CD4-positive, alpha-beta memory T cell (primary cell): ENCODE measurements at places on chromosomes 2 and 18.
A peak's percentile ranks its signal among the peaks of the same experiment; 100 is the strongest.

GRCh38 chr2:188333751-188334524 is 42.3 kb downstream of the GULP1 start:
- no peak overlapping the region for H3K4me3 ChIP-seq
- H3K4me1 ChIP-seq, result no peaks in the 10 kb centered on the region
- no peak overlapping the region for H3K27ac ChIP-seq
- no peak for DNase-seq
- H3K36me3 ChIP-seq, result no peaks in the 10 kb centered on the region

DNA sequence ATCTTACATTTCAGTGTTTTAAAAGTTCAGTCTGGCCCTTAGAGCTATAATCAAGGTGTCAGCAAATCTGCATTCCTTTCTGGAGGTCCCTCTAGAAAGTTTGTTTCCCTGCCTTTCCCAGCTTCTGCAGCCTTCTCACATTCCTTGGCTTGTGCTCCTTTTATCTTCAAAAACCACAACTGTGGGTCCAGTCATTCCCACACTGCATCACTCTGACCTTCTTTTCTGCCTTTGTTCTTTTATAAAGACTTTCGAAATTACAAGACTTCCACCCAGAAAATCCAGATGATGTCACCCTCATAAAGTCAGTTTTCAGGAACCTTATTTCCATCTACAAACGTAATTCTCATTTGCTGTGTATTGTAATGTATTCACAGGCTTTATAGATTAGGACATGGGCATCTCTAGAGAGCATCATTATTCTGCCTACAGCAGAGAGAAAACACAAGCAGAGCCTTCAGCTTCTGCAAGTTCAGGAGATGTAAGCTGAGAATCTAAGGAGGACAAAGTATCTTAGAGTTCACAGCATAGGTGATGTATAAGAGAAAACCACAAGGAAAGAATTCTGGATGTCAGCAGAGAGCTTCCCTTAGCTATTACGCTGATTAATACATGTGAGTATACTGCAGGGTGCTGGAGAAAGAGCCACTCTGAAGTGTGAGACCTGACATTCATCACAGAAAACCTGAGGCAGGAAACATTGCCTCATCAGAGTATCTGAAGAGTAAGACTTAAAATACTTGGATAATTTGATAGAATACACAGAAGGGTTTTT is 1100.2 kb downstream of the CBLN2 start:
- H3K4me1 ChIP-seq, result no peaks in the 10 kb centered on the region
- no peak overlapping the region for H3K4me3 ChIP-seq

- H3K27ac ChIP-seq, result no peak overlapping the region
- peaks cover 10% of the 10 kb centered on the region for H3K4me1 ChIP-seq
- no peaks in the 10 kb centered on the region for H3K27me3 ChIP-seq
- no peaks in the 10 kb centered on the region for H3K36me3 ChIP-seq
- DNase-seq, result no peak
Observed at GRCh38 chr2:54708584-54709335, 14.7 kb upstream of the EML6 start.

DNA sequence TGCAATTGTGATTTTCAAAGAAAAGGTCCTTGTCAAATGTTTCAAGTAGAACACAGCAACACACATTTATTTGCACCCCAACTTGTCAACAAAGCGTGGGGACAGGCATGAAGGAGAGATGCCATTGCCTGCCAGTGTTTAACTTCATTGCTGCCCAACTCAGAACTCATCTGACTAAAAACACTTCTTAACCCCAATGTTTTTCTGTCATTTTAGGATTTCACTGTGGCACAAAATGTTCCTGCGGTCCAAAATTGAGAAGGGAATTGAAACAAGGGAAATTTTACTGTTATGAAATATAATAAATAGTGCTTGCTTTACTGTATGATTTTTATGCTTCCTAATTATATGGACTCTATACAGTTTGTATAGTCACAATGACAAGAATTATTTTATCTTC is 45.7 kb downstream of the PMAIP1 start:
- no peak overlapping the region for H3K4me3 ChIP-seq
- H3K27me3 ChIP-seq, result no peaks in the 10 kb centered on the region
- no peaks in the 10 kb centered on the region for H3K4me1 ChIP-seq
- no peak overlapping the region for H3K27ac ChIP-seq
- no peak for DNase-seq
- no peaks in the 10 kb centered on the region for H3K36me3 ChIP-seq

- H3K4me1 ChIP-seq, result peaks cover 45% of the 10 kb centered on the region
- no peaks in the 10 kb centered on the region for H3K36me3 ChIP-seq
- H3K4me3 ChIP-seq, result no peak overlapping the region
- H3K27ac ChIP-seq, result peak overlapping the region; percentile 50
Observed at GRCh38 chr2:197838579-197838978, 34.2 kb downstream of the PLCL1 start.

DNA sequence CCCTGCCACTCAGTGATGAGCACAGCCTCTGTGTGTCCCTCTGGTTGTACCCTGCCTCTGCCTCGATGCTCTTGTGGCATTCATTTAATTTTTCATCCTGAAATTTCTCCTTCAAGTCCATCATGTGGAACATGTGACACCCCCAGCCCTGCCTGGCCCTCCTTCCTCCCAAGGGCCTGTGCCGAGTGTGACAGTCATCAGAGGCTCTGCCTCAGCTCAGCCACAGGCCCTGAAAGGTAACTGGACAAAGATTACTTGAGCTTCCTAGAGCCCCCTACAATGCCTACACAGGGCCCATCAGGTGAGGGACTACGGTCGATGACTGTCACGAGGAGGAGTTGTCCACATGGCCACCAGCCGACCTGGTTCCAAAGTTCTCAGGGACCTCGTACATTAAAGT is 75.1 kb downstream of the C1QL2 start:
- H3K27me3 ChIP-seq, result no peaks in the 10 kb centered on the region
- no peak for DNase-seq
- H3K4me1 ChIP-seq, result no peaks in the 10 kb centered on the region
- no peak overlapping the region for H3K4me3 ChIP-seq
- H3K36me3 ChIP-seq, result no peaks in the 10 kb centered on the region

DNA sequence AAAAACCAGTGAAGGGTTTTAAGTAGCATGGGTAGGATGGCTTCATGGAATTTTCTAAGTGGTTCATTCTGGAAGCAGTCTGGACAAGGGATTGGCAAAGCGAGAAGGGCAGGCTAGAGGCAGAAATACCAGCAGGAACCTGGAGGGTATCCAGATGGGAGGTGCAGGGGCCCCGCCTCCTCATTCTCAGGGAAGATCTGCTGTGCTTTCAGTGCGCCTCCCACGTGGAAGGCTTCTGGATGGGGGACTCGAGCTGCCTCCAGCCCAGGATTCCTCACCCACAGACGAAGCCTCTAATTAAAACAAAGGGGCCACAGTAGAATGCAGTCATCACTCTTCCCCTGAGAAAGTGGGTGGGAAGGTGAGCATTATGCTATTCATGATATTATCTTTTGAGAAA is 79.8 kb downstream of the VSNL1 start:
- no peaks in the 10 kb centered on the region for H3K4me1 ChIP-seq
- H3K27ac ChIP-seq, result no peak overlapping the region
- H3K4me3 ChIP-seq, result no peak overlapping the region
- no peaks in the 10 kb centered on the region for H3K36me3 ChIP-seq
- no peaks in the 10 kb centered on the region for H3K27me3 ChIP-seq

DNA sequence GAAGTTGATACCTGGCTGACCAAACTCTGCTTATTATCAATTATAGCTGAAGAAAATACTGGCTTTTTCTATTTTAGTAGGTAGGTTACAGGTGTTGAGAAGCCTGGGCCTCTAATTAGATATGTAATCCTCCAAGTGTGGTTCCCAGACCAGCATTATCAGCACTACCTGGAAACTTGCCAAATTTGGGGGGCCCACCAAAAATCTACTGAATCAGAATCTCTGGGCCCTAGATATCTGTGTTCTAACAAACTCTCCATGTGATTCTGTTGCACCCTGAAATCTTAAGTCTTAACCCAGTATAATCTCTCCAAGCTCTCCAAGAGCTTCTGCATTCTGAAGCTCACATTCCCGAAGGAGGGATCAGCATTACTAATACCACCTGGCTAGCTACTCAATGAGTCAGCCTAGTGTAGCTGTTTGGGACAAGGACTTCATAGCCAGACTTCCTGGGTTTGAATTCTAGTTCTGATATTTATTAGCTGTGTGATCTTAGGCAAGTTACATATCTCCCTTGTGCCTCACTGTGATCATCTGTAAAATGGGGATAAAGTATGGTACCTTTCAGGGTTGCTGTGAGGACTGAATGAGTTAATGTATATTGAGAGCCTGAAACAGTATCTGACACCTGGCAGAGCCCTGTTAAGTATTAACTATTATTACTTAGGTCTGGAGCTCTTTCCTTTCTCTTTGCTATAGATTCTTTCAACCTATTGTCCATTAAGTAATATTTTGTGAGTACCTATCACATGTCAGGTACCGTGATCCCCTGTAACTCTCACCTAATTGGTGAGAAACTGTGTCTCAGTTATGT is 94.1 kb upstream of the CD302 start:
- H3K27ac ChIP-seq, result no peak overlapping the region
- no peak overlapping the region for H3K4me3 ChIP-seq
- H3K36me3 ChIP-seq, result peaks cover 9% of the 10 kb centered on the region
- H3K27me3 ChIP-seq, result no peaks in the 10 kb centered on the region

- no peak overlapping the region for H3K4me3 ChIP-seq
- H3K27me3 ChIP-seq, result no peaks in the 10 kb centered on the region
- no peaks in the 10 kb centered on the region for H3K36me3 ChIP-seq
- H3K4me1 ChIP-seq, result peaks cover 42% of the 10 kb centered on the region
- no peak for DNase-seq
Observed at GRCh38 chr2:38605298-38605830, 2.6 kb upstream of the HNRNPLL start.

DNA sequence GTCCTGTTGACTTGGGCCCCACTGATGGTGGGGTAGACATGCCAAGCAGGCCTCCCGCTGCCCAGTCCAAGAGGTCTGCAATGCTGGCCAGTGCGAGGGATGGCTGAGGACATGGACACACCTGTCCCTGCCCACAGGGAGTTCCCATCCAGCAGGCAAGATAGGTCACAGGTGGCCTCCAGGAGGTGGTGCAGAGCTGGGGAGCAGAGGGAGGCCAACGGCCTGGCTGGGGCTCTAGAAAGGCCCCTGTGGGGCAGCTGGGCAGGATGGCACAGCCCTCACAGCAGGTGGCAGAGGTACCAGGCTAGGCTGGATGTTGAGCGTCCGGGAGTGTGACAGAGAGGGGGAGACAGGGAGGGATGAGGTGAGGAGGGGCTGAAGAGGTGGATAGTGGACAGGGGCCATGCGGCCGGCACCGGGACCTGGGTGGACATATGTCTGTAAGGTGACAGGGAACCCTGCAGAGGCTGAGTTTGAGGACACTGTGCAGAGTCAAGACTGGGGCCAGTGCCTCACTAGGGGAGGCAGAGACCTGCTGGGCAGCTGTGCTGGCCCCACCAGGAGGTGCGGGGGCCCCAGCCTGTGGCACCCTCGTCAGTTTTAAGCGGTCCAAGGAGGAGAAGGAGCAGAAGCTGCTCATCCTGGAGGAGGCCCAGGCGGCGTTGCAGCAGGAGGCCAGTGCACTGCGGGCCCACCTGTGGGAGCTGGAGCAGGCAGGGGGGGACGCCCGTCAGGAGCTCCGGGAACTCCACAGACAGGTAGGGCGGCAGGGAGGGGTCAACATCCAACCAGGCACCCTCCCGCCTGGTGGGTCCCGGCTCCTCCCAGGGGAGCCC is 34.3 kb upstream of the SNED1 start:
- H3K27ac ChIP-seq, result no peak overlapping the region
- no peak overlapping the region for H3K4me3 ChIP-seq
- no peaks in the 10 kb centered on the region for H3K27me3 ChIP-seq
- no peaks in the 10 kb centered on the region for H3K4me1 ChIP-seq

- no peaks in the 10 kb centered on the region for H3K27me3 ChIP-seq
- H3K36me3 ChIP-seq, result no peaks in the 10 kb centered on the region
- no peak overlapping the region for H3K4me3 ChIP-seq
- DNase-seq, result no peak
Observed at GRCh38 chr2:239765076-239765845, 259.9 kb downstream of the NDUFA10 start.
